ENCODE measurements at places on chromosomes 12 and 14.

DNA sequence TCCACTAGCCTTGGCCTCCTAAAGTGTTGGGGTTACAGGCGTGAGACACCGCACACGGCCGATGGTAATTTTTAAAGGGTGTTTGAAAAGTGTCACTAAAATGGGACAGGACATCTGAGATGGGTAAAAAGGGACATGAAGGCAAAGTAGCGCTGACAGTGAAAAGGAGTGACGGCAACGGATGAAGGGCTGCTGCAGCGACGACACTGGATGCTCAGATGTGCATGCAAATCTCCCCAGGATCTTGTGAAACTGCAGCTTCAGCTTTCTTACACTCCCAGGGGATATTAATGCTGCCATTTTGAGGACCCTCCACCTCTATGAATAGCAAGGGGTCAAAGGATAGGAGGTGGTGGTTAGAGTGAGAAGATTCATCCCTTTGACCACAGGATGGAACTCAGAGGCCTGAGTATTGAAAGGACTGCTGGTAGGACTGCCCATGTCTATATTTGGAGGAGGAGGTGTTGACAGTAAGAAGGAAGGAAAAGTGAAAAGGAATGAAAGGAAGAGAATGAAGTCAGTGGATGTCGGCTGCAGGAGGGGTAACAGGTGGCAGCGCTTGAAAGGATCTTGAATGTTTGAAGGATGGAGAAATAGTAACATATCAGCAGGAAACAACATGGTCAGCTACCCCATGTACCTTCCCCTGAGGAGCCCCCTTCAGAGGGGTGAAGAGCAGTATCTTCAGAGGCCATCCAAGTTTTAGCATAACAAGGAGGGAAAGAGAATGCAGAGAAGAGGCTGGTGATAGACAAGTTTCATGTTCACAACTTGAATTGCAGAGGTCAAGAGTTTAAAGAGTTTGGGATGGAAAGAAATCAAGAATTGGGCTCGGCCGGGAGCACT is 37.1 kb downstream of the CLIP1 start:
- DNase-seq: no peak

- DNase-seq: no peak
Measured at GRCh38 chr12:21819236-21819635, 44.7 kb upstream of the KCNJ8 start.

GRCh38 chr12:91620992-91621391 is 438.4 kb upstream of the DCN start:
- no peak for DNase-seq

- no peak for DNase-seq
Measured at GRCh38 chr12:9674226-9674590, 4.7 kb downstream of the CLEC2D start.

- no peak for DNase-seq
Measured at GRCh38 chr12:72315858-72316257, 43.7 kb downstream of the TRHDE start.

- peak; percentile 88 for DNase-seq
Measured at GRCh38 chr12:117486840-117487659, 125.6 kb upstream of the NOS1 start.

GRCh38 chr12:128994856-128995255 is 141.6 kb downstream of the GLT1D1 start:
- DNase-seq: no peak

DNA sequence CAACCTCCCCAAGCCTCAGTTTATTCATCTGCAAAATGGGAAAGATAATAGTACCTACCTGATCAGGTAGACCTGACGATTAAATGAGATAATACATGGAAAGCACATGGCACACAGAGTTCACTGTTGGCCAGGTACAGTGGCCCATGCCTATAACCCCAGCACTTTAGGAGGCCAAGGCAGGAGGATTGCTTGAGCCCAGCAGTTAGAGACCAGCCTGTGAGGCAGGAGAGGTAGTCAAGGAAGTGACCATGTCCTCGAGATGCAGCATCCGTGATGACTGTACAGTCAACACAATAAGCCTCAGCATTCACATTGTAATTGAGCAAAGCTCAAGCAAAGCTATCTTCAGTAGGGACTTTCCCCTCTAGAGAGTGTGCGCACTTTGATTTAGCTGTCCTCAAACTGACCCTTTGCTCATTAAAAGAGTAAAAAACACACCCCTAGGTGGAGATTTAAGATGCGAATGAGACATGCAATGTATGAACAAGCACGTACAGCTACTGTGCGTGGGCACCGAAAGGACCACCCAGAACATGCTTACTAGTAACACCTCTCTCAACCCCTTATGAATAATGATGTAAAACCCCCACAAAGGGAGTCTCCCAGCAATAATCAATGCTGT is 9.9 kb downstream of the ISCU start:
- peak; percentile 47 for DNase-seq

DNA sequence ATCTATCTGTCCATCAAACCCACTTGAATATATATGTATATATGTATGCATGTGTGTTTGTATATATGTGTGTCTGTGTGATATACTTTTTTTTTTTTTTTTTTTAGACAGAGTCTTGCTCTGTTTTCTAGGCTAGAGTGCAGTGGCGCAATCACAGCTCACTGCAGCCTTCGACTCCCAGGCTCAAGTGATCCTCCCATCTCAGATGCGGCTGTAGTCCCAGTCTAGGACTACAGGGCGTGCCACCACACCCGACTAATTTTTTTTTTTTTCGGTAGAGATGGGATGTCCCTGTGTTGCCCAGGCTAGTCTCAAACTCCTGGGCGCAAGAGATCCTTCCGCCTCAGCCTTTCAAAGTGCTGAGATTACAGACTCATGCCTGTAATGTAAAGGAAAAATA is 13.0 kb upstream of the APOBEC1 start:
- DNase-seq: no peak

GRCh38 chr12:130949806-130950205 is 3.9 kb upstream of the ADGRD1 start:
- DNase-seq: no peak

DNA sequence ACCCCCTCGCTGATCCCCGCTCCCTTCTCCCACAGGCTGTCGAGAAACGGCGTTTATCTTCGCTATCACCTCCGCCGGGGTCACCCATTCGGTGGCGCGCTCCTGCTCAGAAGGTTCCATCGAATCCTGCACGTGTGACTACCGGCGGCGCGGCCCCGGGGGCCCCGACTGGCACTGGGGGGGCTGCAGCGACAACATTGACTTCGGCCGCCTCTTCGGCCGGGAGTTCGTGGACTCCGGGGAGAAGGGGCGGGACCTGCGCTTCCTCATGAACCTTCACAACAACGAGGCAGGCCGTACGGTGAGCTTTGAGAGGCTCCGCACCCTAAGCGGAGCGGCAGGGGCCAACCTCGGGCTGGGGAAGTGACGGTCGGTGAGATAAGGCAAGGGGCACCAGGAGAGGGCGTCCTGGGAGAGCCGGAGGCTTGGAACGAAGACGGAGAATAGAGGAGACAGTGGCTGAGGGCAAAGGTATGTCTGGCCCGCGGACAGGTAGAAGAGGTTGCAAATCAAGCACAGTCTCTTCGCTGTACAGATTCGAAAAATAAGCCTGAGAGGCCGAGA is 2.3 kb downstream of the WNT1 start:
- DNase-seq: no peak

DNA sequence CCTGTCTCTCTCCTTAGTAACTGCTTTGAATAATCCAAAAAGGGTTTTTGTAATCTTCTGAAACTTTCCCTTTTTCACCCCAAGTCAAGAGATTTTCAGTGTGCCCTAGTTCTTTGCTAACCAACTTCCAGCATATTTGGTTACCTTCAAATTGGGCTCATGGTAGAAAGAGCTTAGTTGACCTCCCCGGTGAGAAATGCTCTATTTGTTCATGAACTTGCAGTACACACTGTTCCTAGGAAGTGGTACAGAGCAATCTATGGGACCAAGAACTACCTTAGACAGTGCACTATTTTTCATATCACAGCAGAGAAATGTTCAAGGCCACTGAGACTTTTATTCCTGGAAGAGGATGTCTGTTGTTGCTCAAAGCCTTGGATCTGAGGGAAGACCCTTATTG is 1.7 kb downstream of the USP5 start:
- no peak for DNase-seq

DNA sequence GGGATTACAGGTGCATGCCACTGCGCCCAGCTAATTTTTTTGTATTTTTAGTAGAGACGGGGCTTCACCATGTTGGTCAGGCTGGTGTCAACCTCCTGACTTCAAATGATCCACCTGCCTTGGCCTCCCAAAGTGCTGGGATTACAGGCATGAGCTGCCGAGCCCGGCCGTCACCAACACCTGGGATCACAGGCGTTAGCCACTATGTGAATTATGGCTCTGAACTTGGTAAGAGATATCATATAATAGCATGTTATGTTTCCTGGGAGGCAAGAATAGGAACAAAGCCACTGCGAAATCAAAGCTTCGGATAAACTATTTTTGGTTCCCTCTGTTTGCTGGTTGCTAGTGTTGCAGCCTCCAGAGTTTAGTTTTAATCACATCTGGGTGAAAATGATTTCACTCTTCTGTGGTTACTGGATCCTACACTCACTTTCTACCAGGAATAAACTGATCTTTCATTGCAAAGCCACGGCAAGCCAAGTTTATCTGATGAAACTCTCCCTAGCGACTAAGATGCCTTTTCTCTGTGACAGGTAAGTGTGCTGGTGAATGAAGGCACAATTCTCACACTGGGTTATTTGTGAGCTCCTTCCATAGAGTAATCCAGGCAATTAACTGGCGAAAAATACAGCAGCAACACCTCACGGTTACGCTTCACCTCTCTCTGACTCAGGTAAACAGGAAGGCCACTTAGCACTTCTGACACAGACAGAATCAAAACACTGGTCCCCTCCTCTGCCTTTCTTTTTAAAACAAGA is 16.7 kb downstream of the SNRNP35 start:
- no peak for DNase-seq

GRCh38 chr14:93303659-93304058 is 29.2 kb downstream of the BTBD7 start:
- no peak for DNase-seq

GRCh38 chr14:92411135-92411534 is 88.2 kb downstream of the SLC24A4 start:
- no peak for DNase-seq

- no peak for DNase-seq
Measured at GRCh38 chr14:78143489-78144145, 26.6 kb upstream of the NRXN3 start.

DNA sequence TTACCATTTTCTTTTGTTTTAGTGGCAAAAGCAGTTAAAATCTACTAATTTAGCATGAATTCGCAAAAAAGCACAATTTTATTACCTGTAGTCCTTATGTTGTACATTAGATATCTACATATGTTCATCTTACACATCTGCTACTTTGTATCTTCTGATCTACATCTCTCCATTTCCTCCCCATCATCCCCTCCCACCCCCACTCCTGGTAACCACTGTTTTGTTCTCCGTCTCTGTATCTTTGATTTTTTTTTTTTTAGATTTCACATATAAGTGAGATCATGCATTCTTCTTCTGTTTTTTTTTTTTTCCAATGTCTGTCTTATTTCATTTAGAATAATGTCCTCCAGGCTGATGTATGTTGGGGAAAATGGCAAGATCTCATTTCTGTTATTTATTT is 922.7 kb downstream of the VRK1 start:
- no peak for DNase-seq

DNA sequence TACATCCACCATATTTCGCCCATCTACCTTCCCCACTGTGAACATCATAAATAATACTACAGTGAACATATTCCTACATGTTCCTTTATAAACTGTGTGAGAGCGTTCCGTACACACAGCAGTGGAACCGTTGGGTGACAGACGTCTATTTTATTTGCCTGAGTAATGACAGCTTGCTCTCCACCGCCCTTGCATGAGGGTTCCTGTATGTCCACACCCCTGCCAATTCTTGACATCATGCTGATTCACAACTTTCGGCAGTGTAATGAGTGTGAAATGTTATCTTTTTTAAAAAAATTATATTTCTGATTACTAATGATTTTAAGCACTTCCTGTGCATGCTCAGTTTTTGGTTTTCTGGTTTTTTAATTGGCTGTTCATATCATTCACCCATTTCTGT is 4.3 kb upstream of the RAD52 start:
- no peak for DNase-seq

DNA sequence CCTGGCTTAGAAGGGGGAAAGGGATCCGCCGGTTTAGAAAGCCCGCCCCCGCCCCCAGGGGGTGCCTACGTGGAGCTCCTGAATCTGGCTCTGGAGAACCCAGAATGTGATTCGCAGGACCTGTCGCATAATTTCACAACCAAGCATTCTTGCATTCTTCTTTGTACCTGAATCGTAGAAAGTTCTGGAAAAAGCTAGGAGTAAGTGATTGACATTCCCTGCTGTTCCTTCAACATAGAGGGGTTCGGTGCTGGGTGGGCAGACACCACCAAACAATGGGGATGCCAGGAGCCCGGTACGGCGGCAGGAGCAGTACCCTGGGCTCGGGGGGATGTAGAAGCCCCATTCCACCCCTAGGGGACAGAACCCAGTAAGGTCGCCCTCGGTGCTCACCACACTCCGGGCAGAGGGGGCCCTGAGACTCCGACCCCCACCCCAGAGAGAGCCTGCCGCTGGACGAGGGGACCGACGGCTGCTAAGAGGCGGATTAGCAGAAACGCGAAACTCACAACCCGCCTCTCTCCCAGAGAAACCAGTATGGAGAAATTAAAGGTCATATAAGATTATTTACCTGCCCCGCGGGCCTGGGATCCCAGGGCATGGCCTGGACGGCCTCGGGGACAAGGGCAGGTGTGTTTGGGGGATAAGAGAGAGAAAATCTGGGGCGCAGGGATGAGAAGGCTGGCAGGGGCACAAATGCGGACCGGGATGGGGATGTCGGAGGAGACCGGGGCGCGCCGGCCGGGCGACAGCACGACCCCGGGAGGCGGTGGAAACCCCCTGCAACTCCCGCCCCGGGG is 520 bp downstream of the CSRP2 start:
- DNase-seq: no peak

GRCh38 chr12:52212701-52213563 is 20.1 kb upstream of the KRT7 start:
- DNase-seq: no peak

DNA sequence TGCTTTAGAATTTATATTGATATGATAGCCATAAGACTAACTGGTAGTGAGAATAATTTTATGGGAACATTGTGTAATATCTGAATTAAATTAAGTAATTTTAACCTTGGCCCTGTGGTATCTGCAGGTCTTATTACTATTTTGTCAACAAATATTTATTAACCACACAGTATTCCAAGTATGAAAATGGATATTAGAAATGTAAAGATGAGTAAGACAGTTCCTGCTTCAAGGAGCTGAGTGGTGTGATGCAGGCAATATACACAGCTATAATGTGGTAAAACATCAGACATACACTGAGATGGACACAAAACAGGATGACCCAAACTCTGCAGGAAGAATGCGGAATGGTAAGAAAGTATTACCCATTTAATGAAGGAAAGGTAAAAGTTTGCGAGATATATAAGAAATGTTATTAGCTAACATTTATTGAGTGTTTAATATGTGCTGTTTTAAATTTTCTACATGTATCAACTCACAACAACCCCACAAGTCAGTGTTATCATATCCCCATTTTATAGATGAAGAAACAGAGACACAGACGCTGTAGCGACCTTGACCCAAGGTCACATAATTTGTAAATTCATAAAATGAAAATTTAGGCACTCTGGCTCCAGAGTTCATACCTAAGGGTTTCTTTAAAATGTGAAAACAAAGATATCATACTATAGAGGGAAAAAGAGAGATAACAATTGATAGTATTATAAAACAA is 12.7 kb downstream of the ABCD2 start:
- no peak for DNase-seq
